ENCODE measurements at places on chromosomes 2 and 18.

GRCh38 chr2:142974288-142975024, 97.0 kb downstream of the KYNU start:
- DNase-seq: no peak

DNA sequence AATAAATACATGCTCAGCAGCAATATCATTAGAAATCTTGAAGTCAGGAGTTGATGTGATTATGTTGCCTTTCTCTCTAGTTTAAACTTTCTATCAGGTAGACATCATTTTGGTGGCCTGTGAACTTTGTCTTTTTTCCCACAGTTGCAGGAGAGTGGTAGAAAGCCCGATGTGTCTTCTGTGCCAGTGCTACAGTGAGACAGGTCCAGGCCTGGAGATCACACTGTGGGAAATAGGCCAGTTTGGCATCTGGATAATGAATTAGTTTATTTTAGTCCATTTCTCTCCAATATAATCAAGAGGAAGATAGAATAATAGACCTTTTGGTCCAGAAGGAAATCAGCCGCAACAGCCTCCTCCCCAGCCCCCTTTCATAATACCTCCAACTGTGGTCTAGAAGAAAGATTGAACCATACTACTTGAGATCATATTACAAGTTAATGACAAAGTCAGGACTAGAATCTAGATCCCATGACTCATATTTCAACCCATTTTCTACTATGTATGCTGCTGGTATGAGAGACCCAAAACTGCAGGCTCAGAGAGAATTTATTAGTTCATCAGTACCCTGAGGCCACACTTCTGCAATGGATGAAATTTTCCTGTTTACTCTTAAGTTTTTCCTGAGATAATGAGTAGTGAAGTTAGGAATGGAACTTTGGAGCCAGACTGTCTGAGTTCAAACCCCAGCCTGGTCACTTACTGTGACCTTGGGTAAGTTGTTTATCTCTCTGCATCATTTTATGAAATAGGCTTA, 20.6 kb downstream of the KCMF1 start:
- DNase-seq: no peak

DNA sequence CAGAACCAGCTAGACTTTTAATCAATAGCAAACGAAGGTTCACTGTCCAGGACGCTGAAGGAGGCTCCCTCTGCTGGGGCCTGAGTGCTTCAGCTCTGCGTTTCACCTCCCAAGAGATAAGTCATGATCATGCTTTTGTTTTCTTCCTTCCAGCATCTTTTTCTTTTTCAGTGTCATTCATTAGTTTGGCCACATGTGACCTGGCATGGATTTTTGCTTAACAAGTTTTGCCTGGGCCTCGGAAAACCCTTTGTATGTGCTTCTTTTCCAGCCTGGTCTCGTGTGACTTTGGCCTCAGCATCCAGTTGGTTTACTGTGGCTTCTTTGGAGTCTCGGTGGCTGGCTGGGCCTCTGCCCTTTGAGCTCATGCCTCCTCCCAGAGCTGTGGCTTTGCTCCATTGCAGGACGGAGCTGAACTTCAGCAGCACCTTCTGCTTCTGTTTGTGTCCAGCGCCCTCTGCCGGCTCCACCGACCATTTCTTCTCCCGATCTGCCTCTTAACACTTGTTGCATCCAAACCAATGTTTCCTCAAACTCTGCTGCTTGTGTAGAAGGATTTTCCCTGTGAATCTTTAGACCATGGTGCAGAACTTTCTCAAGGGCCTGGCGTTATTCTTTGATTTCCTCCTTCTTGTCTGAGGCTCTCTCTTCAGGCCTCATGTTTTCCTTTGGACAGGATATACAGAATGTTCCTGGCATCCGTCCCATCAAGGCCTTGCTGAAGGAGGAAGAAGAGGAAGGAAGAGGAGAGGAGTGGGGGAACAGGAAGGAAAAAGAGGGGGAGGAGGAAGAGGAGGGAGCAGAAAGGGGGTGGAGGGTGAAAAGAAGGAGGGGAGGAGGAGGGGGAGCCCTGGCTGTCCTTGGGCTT, 23.6 kb upstream of the HES6 start:
- no peak for DNase-seq

- DNase-seq: no peak
Measured at GRCh38 chr2:179454443-179455171, 190.0 kb upstream of the SESTD1 start.

DNA sequence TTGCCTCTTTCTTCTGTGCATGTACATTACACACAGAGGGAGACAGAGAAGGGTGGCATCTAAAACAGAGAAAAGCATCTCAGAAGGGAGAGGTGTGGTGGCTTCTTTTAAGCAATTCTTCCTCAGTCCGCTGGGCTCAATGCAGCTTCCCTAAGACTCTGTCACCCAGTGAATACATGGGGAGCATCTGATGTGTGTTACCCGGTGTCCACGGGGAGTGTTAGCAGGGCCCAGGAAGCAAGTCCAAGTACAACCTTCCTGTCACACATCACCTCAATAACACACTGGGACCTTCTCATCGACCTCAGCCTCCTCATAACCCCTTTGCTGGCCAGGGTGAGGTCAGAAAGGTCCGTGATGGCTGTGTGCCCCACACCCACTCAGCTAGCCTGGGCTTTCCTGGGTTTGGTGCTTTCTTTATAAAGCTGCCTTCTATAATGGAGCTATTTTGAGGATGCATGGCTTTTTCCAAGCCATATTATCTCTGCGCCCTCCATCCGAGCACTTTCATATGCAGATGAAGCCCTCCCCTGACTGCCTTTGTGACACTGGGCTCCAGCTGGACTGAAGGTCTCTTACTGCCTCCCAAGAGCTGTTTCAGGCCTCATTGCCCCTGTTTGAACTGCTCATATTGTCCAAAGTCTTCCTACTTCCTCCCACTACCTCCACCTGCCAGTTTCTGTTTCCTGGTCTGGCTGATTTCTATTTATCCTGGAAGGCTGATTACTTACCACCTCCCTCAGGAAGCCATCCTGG, 21.4 kb downstream of the TNFRSF11A start:
- DNase-seq: no peak

DNA sequence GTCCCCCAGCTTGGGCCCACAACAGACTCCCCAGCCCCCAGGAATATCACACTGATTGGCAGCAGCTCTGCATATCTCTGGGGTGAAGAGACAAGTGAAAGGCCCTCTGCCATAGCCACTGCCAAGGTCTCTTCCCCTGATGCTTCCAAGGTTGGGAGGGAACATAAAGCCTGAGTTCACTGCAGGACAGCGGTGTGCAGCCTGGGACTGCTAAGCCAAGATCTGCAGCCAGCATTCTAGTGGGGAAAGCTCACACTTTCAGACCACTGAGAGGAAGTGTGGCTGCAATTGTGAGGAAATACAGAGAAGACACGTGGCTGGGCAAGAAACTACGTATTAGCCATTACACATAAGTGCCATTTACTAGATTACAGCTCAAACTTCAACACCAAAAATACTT, 100.7 kb downstream of the MAIP1 start:
- no peak for DNase-seq

- no peak for DNase-seq
Measured at GRCh38 chr2:187493877-187494568, 46.0 kb upstream of the CALCRL start.

DNA sequence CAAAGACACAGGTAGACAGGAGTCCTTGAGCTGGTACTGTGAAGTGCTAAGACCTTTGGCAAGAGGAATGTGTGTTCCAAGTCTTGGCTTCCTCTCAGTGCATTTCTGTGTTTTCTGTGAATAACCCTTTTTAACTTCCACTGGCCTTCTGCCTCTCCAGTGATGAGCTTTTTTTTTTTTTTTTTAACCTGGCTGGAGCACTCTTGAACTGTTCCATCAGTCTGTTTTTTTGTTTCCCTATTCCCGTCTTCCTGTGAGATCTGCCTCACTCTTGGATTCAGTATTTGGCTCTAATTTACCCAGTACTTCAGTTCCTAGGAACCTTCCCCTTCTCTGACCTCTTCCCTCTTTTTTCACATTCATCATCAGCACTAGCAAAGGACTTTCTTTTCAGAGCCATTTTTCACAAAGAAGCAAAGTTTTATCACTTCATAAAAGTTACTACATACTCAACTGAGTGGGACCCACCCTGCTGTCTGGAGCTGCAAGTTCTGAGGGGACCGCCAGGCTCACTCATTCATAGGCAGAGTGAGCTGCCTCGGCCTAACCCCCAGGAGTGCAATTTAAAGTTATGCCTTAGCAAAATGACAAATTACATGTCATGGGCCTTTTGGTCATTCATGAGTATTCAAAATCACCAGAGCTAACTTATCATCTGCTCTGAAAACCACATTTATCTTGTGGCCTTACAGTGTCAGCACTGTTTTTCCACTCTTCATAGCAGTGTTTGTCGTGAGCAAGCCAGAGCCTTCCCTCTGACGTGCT, 126.9 kb upstream of the DAPL1 start:
- no peak for DNase-seq

GRCh38 chr2:139805441-139805840, 1025.3 kb upstream of the NXPH2 start:
- DNase-seq: no peak

DNA sequence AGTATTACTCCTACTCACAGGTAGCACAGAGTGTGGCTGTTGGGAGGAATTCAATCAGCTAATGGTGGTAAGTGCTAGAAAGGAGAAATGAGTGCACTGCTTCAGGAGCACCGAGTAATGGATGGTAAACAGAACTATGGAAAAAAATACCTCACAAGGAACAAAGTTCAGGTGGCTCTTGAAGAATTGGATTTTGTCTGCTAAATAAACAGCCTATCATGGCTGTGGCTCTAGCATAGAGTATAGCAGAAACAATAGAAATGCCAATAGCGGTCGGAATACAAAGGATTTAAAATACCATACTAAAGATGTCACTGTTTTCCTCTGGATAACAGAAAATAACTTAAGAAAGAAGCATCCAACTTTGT, 482.5 kb downstream of the NUP35 start:
- no peak for DNase-seq

DNA sequence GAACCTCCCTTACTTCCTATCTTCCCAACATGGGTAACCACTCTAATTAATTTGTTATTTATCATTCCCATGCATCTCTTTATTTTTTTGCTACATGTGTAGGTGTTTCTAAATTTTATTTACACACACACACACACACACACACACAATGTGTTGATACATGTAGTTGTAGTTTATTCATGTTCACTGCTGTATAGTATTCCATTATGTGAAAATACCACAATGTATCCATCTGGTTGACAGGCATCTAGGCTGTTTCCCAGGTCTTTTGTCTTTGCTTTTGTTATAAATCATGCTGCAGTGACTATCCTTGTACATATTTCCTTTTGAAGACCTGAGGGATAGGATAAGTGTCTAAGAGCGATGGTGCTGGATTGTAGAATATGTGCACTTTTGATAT, 59.7 kb downstream of the ACAA2 start:
- no peak for DNase-seq

DNA sequence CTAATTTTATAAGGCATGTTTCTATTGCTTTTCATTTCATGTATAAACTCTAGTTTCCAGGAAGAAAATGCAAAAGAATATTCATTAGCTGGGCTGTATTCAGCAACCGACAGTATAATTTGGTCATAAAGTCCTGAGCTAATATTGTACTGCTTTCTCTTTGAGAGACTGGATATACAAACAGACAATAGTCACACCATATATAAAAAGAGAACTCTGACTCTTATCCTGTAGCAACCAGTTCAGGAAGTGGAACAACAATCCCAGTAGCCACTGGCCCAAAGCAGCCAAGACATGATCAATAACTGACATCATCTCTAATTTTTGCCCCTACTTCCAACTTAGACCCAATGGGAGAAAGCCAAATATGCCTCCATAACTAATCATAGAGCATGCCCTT, 160.8 kb downstream of the FSIP2 start:
- no peak for DNase-seq

DNA sequence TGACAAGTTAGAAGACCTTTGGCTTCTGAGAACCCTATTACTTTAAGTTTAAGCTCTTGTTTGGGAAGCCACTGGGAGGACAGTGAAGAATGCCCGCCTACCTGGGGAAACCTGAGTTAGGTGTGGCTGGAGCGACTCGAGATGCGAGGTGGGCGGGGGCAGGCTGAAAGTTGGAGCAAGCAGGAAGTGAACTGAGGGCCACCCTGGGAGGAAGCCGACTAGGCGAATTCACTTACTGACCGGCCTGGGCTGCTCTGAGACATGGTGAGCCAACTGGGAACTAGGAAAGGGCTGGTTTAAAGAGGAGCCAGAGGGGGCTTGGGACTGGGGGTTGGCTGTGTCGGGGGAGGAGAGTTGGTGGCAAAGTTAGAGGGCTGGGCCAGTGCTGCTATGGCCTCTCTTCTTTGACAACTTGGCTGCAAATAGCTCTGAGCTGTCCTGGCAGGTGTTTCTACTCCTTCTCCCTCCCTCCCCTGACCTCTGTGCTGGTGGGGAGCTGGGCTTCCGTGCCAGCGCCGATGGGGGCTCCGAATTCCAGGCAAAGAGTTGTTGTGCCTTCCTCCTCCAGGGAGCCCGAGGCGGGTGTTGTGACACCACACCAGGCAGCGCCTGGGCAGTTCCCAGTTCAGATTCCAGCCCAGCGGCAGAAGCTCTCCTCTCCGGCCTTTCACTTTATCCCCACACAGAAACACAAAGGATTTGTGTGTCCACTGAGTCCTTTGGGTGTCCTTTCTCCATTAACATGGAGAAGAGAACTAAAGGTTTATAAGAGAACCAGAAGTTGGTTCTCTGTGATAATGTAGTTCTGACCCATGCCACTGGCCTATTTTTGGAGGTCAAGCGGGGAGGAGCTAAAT, at the start of gene VAMP8:
TSS of gene VAMP8 (plus strand) at position 201 of the 857 bp plus-strand sequence. CDS start at position 262, 61 bp downstream.
- DNase-seq: no peak

GRCh38 chr18:73458186-73458964, 590.6 kb upstream of the NETO1 start:
- no peak for DNase-seq

GRCh38 chr2:224711859-224712665, 4.1 kb downstream of the CCDC195 start:
- no peak for DNase-seq

- DNase-seq: no peak
Measured at GRCh38 chr2:240996161-240996833, 2.1 kb upstream of the SNED1 start.

- no peak for DNase-seq
Measured at GRCh38 chr18:32470460-32470713, 295 bp downstream of the GAREM1 start.

- DNase-seq: no peak
Measured at GRCh38 chr2:157853211-157853610, 22.9 kb downstream of the ACVR1 start.

DNA sequence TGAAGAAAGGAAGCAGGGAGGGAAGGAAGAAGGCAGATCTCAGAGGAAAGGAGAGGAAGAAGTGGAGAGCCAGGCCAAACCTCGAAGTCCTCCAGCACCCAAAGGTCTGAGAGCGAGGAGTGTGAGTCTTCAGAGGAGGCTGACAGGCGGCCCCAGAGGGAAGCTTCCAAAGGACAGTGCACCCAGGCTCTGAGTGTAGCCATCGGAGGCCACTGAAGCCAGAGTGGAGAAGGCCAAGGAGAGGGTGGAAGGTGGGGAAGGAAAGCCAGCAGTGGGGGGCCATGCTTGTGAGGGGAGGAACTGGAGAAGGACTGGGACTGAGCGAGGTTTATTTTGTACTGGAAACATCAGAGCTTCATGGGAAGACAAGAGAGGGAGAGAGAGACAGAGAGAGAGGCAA, 6.0 kb downstream of the ATP6V1B1 start:
- DNase-seq: no peak

DNA sequence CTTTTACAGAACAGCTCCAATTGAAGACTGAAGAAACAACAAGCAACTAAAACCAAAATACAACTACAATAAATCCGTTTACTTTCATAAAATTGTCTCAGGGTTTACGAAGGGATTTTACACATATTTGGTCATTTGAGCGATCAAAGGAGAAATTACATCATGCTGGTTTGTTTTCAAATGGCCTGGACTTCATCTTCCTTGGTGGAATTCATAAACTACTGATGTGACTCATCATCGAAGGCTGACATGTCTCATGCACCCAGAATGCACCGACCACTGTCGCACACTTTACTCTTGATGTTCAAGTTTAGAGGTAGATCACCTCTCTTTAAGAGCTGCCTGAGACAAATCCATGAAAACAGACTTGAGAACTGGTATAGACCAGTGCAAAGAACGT, 25.6 kb upstream of the PMAIP1 start:
- no peak for DNase-seq
